ENCODE measurements at places on chromosomes 2 and 18.

DNA sequence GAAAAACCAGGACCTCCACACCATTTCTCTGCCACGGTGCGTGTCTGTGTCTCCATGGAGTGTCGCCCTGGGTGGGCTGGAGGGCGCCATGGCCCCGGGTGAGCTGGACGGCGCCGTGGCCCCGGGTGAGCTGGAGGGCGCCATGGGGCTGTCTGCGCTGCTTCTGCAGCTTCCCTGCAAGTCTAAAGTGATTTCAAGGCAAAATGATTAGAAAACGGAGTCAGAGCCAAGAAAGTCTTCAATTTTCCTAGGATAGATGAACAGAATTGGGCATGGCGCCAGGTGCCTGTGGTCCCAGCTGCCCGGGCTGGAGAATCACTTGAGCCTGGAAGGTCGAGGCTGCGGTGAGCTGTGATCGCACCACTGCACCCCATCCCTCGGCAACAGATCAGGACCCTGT lies 27.7 kb upstream of the NFATC1 start:
- no peak for DNase-seq

- no peak for DNase-seq
Observed at GRCh38 chr2:100394111-100394641, 23.3 kb downstream of the CHST10 start.

DNA sequence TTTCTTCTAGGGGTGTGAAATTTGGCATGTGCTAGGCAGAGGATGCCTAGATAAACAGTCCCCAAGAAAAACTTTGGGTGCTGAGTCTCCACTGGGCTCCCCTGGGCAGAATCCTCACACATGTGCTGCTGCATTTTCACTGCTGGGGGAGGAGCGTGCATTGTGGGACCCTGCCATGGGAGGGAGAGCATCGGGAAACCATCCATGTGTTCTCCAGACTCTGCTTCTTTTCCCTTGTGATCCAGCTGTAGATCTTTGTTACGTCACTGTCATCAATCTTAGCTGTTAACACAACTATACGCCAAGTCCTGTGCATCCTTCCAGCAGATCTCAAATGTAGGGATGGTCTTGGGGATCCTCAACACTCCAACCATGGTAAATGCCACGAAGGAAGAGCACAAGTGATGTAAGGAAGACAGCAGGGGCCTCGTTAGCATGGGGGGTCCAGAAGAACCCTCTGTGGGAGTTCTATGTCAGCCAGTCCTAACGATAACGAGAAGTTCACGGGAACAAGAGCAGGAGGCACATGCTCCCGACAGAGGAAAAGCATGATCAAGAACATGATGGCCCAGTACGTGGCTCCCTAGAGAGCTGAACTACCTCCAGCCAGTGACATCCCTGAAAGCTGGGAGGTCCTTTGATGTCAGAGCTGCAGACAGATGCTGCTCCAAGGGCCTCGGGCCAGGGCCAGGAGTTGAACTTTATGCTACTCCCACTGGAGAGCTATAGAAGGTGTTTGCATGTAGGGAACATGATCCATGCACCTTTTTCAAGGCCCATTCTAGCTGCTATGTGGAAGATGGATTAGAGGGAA lies 41.1 kb upstream of the NPAS2 start:
- no peak for DNase-seq

DNA sequence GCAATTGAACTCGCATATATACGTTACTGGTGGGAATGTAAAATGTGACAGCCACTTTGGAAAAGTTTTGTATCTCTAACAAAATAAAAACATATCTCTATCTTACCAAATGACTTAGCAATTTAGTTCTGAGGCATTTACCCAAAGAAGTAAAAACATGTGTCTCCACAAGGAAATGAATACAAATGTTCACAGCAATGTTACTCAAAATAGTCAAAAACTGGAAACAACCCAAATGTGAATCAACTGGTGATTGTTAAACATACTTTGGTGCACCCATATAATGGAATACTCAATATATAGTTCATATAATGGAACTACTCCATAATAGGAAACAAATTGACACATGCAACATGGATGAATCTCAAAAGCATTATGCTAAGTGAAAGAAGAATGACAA lies 70.4 kb upstream of the DNER start:
- DNase-seq = no peak

- no peak for DNase-seq
Observed at GRCh38 chr2:150677551-150677950, 190.1 kb upstream of the RND3 start.
